HT1080 (cell line): ENCODE measurements at places on chromosomes 3 and 15.

- DNase-seq: no peak
These were observed 8.7 kb downstream of the PLS1 start for GRCh38 chr3:142604940-142605339.

- no peak for DNase-seq
These were observed 314.7 kb upstream of the CFAP20DC start for GRCh38 chr3:59364496-59364895.

DNA sequence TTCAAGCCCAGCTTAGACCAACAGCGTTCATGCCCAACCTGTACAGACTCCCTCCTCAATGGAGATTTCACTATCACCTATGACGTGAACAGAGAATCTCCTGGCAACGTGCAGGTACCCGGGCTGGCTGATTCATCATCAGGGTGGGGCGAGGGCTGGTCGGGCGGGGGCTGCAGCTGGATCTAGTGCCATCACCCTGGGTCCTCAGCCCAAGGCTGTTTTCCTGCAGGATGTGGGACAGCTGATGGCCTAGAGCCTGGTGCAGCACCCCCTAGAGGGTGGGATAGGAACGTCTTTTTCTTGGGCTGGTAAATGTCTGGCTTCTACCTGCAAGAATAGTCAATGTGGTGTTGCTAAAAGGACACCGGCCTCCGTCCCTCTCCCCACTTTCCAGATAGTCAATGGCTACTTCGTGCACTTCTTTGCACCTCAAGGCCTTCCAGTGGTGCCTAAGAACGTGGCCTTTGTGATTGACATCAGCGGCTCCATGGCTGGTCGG, 4.4 kb downstream of the ITIH3 start:
- DNase-seq: no peak

DNA sequence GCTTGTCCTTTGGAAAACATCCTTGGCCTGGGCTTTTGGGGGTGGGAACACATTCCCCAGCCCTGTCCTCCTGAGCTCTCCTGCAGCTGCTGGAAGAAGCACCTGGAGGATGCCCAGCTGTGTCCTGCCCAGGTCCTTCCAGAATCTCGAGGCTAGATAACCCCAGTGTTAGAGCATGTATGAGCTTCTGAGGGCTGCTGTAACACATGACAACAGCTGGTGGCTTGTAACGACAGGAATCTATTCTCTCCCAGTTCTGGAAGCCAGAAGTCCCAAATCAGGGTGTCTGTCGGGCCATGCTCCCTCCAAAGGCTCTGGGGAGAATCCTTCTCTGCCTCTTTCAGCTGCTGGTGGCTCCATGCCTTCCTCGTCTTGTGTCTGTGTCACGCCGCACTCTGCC, 403.6 kb upstream of the C2CD4B start:
- DNase-seq: no peak

- peak; percentile 4 for DNase-seq
These were observed 53.3 kb upstream of the GLCE start for GRCh38 chr15:69107025-69107620.

DNA sequence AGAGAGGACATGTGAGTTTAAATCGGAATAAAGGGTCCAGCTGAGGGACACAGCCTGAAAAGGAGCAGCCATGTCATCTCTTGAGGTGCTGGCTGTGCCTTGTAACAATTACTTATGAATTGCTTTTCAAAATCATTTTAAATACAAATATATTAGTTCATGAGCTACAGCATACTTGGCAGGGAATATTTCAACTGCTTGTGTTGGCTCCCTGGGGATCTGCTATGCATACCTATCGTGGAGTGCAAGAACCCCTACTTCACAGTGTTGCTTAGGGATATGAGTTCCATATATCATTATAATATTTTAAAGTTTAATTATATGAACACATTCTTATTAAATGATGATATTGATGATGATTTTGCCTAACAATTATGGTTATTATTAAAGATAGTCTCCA, 19.1 kb upstream of the P2RY14 start:
- DNase-seq: no peak

DNA sequence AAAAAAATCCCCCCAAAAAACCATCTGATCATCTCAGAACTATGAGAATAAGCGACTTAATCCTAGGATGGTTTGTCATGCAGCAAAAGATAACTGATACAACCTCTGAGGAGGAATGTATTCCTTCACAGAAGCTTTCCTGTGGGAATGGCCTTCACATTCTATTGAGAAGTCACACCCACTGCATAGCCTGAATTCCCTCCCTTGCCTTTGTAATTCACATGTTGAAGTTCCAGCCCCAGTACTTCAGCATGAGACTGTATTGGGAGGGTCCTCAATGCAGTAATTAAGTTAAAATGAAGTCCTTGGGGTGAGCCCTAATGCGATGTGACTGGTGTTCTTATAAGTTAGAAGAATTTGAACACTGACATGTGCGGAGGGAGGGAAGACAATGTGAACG, 395.2 kb downstream of the TUSC7 start:
- no peak for DNase-seq

- DNase-seq: no peak
These were observed 64.8 kb upstream of the LMCD1 start for GRCh38 chr3:8436661-8437287.

DNA sequence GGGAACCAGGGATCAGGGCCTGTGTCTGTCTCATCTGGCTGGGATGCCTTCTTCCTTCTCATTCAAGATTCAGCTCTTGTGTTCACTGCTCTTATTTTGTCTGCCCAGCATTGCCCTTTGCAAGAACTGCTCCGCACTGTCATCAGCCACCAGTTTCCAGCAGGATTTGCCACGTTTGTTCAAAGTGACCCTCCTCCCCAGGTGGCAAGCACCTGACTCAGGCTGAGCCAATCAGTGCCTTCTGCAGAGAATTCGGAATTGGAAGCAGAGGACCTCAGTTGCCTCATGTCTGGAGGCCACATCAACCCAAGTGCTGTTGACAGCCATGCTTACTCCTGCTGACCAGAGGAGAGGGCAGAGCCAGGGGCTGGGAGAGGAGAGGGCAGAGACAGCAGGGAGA, 124.5 kb downstream of the SMAD6 start:
- DNase-seq: no peak

DNA sequence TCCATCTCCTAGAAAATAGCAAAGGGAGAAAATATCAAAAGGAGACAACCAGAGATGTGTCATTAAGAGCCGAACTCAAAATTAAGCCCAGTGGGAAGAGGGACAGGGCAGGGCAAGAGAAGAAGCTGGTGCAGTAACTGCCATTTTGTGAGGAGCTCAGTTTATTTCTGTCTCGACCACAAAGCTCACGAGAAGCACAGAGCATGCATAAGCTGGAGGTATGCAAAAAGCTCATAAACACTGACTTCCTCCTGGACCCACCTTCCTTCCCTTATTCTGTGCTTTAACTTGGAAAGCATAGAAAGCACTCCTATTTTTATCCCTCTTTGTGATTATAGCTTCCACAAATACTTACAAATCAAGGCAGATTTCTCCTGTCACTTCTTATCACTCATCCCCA, 81.3 kb downstream of the DGKG start:
- DNase-seq: no peak

- DNase-seq: no peak
These were observed 231.3 kb downstream of the TP63 start for GRCh38 chr3:189862385-189862998.

- peak; percentile 34 for DNase-seq
These were observed 88.3 kb upstream of the ADAMTSL3 start for GRCh38 chr15:83565553-83566159.

DNA sequence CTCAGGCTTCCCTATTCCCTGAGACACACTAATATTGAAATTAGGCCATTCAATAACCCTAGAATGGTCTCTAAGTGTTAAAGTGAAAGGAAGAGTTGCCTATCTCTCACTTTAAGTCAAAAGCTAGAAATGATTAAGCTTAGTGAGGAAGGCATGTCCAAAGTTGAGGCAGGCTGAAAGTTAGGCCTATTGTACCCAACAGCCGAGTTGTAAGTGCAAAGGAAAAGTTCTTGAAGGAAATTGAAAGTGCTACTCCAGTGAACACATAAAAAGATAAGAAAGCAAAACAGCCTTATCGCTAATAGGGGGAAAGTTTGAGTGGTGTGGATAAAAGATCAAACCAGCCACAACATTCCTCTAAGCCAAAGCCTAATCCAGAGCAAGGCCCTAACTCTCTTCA, 117.9 kb upstream of the SPATA12 start:
- DNase-seq: no peak

DNA sequence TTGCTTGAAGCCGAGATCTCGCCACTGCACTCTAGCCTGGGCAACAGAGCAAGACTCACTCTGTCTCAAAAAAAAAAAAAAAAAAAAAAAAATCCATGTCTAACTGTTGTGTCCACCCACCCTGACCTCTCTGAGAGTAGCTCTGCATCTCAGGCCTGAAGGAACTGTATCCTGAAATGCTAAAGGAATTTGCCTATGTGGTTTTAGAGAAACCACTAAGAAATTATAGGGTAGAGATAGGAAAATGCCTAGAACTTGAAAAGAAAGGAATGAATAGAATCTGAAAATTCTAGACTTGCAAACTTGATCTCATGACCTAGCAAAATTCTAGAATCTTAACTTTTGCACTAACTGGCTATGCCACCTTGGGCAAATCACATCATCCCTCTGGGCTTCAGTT, 217.5 kb upstream of the ROPN1 start:
- peak; percentile 33 for DNase-seq

DNA sequence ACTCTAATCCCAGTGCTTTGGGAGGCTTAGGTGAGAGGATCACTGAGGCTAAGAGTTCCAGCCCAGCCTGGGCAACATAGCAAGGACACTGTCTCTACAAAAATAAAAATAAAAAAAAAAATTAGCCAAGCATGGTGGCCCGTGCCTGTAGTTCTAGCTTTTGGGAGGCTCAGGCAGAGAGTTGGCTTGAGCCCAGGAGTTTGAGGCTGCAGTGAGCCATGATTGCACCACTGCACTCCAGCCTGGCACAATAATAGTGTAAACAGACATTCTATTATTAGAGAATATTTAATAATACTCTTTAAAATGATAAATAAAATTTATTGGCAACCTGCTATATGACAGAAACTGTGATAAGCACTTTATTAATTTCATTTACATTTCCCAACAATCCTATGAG, 908.9 kb downstream of the TUSC7 start:
- no peak for DNase-seq

DNA sequence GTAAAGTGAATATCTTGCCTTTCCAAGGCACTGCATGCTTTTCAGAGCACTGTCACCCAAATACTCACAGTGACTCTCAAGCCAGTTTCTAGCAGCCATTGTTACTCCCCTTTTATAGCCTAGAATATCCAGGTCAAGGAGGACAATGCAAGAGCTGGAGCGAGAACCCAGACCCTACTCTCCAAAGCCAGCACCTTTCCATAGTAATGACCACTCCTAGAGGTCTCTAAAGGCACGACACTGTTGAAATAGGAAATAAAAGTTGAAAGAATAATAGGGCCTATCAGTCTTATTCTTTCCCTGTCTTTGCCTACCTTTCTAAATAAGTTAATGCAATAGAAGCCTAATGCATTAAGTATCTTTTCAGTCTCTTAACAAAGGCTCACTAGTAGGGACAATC, 33.6 kb upstream of the DUT start:
- DNase-seq: no peak

GRCh38 chr3:106611841-106612240, 743.0 kb upstream of the CBLB start:
- DNase-seq: no peak
